Bronchial epithelial cell (primary cell): ENCODE measurements at places on chromosomes 2 and 18. TPM values are rescaled to one million over a fixed set of nuclear protein-coding genes. Genes with fewer than 3 reads are reported as not detected.

Gene DAPL1
- total RNA-seq, result 1.0 TPM in 1 of 2 replicates, not detected in the other

Gene CD8B2
- total RNA-seq, result not detected in 2 replicates

Gene GPR45
- not detected in 2 replicates for total RNA-seq

Gene EDAR
- under 0.01 and 0.90 TPM in 2 replicates for total RNA-seq

Gene CCDC150
- total RNA-seq, result 2.4 and 3.3 TPM in 2 replicates

Gene MDH1B
- total RNA-seq, result 0.26 TPM in 1 of 2 replicates, not detected in the other

Gene CFC1
- total RNA-seq, result not detected in 2 replicates

Gene ACOXL
- not detected in 2 replicates for total RNA-seq

Gene FAM161A
- 0.53 and 0.90 TPM in 2 replicates for total RNA-seq

Gene CXCR2
- 0.13 TPM in 1 of 2 replicates, not detected in the other for total RNA-seq

Gene ROCK2
- 20.0 and 20.7 TPM in 2 replicates for total RNA-seq

Gene KCNS3
- 3.7 and 6.8 TPM in 2 replicates for total RNA-seq

Gene SCYGR1
- not detected in 2 replicates for total RNA-seq

Gene OR6B2
- not detected in 2 replicates for total RNA-seq

- DNase-seq, result no peak
Measured at GRCh38 chr2:23200068-23200786, 184.8 kb upstream of the KLHL29 start.

- no peak for DNase-seq
Measured at GRCh38 chr2:128314348-128315121, 4.1 kb downstream of the HS6ST1 start.

DNA sequence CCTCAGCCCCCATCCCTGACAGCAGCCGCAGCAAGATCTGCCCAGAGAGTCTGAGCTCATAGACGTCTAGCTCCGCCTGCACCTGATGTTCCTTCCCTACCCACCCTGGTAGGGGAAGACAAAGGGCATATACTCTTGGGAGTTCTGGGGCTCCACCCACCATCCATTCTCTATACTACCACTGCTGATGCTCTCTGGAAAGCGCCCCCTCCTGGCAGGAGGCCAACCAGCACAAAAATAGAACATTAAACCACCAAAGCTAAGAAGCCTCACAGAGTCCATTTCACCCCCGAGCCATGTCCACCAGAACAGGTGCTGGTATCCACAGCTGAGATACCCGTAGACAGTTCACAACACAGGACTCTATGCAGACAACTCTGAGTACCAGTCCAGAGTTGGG lies 662.6 kb upstream of the FAM98A start:
- no peak for DNase-seq

DNA sequence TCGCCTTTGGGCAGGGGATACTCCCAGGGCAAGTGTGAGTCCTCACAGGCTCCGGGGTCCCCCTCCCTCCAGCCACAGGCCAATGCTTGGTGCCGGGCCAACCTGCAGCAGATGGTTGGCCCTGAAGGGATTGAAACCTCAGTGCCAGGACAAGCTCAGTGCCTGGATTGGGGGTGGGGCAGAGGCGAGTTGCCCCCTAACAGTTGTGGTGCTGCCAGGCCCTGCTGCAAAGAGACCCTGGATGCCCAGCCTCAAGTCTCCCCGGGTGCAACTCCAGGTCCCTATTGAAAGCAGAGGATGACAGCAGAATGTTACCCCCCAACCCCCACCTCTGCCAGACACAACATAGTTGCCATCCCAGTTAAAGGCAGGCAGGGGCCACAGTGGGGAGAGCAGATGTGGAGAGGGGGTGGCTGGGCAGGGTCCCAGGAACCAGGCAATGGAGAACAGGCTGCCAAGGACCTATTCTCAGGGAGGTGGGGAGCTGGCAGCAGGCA lies 9.5 kb upstream of the RNF103 start:
- no peak for DNase-seq

DNA sequence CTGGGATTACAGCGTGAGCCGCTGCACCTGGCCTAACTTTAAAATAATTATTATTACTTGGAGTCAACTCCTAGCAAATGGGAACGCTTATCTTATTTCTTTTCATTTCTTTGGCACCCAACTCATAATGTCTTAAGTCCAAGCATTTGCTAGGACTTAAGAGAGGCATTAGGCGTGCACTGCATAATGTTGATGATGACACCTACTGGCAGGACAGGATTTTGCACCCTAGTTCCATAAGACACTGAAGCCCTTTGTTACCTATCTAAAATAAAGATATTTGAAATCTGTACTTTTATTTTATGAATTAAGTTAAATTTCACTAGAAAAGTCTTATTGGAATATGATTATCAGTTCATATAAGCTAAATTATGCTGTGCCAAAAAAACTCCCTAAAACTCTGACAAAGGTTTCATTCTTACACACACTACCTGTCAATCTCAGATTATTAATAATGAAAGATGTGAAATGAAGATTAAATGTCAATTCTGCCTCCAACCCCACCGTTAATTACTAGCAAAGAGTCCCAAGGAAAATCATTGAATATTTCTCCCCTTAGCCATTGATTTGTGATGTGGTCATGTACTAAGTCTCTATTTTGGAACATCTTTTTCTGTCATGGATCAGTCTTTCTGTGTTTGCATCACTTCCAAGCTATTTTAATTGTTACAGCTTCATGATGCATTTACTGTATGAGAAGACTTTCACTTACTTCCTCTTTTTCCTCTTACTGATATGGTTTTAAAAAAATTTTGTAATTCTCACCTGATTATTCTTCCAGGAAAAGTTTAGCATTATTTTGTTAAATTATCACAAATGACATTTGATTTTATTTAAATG lies 12.7 kb upstream of the CDH2 start:
- DNase-seq, result peak; percentile 80

DNA sequence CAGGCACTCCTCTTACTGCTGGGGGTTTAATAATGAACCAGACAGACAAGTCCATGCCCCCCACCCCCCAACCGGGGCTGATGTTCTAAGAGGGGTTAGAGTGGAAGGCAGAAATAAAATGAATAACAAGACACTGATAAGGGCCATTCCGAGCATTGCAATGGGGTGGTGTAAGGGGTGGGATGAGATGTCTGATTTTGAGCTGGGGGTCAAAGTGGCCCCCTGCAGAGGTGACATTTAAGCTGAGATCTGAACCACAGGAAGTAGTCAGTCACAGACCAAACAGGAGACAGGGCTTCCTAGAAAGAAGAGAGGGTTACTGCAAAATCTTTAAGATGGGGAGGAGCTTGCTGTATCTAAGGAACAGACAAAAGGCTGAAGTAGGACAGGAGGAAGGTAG lies 180.6 kb upstream of the SH3BP4 start:
- DNase-seq, result no peak

GRCh38 chr2:1104364-1104763 lies 153.7 kb downstream of the SNTG2 start:
- DNase-seq, result no peak

DNA sequence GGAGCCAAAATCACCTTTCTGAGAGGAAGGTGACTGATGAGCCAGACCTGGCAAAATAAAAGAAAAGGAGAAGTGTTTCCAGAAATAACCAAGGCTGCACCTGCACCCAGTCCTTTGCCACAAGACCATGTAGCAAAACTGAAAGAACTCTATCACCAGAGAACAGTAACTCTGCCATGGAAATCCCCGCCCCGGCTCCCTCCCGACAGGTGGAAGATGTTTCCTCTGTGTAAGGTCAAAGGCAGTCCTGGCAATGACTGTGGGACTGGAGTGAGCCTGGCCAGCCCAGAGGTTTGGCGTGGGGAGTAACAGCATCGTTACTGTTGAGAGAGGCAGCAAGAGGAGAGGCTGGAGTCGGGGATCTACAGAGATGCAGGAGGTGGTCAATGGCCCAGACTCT lies 42.3 kb downstream of the SPRED2 start:
- DNase-seq, result no peak

GRCh38 chr2:58900246-58901027 lies 659.3 kb upstream of the FANCL start:
- no peak for DNase-seq

- no peak for DNase-seq
Measured at GRCh38 chr2:2568411-2568810, 237.3 kb upstream of the MYT1L start.

- no peak for DNase-seq
Measured at GRCh38 chr2:63789338-63790020, 52.2 kb upstream of the UGP2 start.

GRCh38 chr18:11269257-11269656 lies 119.9 kb upstream of the PIEZO2 start:
- DNase-seq, result no peak

DNA sequence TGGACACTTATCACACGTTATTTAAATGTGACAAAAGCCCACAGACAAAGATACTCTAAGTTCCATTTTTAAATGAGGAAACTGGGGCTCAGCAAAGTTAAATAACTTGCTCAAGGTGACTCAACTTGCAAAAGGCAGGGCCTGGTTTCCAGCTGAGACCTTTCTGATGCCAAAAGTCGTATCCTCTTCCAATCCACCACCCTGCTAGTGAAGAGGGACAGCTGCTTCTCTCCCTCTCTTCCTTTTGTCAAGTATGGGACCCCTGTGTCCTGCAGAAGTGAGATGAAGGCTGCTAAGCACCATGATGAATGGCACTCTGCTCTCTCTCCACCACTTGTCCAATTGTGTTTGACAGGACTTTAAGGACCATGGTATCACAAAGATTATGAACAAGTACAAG lies 140.9 kb downstream of the DYM start:
- DNase-seq, result no peak

GRCh38 chr2:173715441-173715840 lies 249.7 kb downstream of the SP3 start:
- peak; percentile 86 for DNase-seq

GRCh38 chr2:170862286-170862902 lies 45.7 kb downstream of the GAD1 start:
- DNase-seq, result no peak

DNA sequence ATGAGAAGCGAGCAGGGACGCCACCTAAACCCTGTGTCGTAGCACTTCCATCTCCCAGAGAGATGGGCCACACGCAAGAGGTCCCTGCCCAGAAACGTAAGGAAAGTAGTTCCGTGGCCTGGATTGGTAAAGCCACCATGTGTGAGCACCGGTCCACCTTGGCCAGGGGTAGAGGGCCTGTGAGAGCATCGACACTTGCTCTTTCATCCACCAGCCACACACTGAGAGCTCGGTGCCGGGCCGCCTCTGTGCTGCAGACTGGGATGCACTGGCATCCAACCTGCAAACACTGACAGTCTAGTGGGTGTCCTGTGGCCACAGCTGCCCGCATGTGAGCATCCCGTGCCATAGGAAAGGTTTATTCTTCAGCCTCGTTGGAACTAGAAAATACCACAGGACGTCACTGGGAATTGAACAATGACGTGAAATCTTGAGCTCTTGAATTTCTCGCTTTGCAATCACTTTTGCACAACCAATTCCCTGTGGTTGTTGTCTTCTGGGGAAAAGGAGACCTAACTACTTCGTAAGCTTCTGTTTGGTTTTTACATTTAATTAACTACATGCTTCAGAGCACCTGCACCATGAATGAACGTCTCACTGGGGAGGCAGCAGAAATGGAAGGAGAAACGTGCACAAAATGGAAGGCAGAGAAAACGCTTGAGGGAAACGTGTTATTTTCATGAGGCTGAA lies 212.0 kb upstream of the RAB6C start:
- DNase-seq, result no peak

DNA sequence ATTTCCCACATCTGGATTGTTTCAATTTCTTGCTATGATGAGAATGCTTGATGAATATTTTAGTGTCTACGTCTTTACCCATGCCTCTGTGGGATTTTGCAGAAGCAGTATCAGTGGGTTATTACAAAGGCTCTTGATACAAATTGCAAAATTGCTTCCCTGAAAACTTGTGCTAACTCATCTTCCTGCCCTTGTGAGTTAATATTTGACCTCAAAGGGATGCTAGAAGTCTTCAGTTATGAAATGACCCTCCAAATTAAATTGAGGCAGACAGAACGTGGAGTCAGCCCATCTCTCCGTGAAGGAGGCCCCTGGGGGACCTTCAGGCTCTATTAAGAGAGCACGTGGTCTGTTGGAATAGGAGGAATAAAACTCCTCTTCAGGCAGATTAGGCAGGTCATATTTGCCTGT lies 239.2 kb upstream of the HS6ST1 start:
- no peak for DNase-seq

DNA sequence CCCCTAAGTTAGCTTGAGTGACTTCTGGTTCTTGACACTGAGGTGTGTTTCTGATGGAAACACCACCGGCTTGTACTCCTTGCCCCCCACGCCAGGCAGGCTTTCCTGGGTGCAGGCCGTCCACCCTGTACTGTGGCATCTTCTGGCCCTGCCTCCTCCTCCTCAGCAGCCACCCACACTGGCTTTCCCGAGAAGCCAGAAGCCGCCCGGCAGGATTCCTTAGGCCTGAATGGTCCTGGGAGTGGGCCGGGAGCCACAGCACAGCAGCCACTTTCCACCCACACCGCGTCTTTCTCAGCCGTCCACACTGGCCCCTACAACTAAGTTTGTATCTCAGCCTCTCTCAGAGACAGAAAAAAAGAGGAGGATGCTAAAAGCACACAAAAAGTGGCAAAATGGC lies 2.1 kb upstream of the HSBP1L1 start:
- peak; percentile 79 for DNase-seq

DNA sequence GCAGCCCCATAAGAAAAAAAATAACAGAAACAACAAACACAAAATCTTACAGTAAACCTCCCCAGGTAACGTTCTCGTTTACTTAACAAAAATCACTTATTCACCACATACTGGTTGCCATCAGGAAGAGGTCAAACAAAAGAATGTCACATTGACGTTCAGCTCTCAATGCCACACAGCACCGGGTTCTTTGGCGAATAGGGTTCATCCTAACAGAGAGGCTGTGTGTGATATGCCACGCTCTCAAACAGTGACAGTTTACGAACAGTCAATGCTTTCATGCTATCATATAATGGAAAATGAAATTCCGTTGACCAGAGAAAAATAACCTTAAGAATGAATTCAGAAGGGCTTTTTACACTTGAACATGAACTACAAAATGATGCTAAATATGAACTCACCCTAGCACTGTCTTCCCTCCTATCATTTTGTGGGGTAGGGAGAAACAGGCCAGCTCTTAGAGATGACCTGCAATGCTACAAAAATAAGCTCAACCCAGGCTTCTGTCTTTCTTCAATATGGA lies 2.0 kb downstream of the TMEM163 start:
- no peak for DNase-seq

DNA sequence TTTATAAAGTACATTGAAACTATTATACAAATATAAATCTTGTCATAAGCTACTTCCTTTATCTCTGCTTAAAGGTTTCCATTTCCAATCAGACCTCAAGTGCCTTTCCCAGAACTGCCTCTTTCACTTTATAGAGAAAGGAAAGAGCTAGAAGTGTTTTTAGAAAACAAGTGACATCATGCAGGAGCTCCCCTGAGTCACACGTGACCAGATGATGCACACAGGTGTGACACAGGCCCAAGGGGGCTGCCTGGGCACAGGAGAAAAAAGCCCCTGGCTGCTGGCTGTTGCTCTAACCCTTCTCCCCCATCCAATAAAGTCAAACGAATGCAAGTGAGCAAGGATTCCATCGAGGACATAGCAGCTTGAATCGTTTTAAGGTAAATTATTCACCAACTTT lies 21.4 kb upstream of the SH3BP4 start:
- peak; percentile 31 for DNase-seq

- DNase-seq, result peak; percentile 18
Measured at GRCh38 chr18:48777026-48777743, 173.6 kb downstream of the SMAD7 start.
